ENCODE measurements at places on chromosomes 7 and 10.

GRCh38 chr7:70542750-70543376 lies 589.1 kb upstream of the GALNT17 start:
- DNase-seq: no peak

DNA sequence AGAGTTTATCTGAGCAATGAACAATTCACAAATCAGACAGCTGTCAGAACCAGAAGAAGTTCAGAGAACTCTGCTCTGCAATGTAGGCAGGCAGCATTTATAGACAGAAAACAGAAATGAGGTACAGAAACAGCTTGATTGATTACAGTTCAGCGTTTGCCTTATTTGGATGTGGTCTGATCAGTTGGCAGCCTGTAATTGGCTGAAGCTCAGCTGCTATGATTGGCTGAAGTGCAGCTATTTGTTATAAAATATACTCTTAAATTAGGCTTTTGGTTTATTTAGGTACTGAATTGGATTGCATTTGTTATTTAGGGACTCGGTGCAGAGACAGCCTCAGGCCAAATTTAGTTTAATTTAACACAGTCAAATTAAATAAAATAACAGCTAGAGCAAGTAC lies 85.8 kb upstream of the JAZF1 start:
- no peak for DNase-seq

- no peak for DNase-seq
These were observed 254.1 kb downstream of the ARL4A start for GRCh38 chr7:12941512-12941911.

DNA sequence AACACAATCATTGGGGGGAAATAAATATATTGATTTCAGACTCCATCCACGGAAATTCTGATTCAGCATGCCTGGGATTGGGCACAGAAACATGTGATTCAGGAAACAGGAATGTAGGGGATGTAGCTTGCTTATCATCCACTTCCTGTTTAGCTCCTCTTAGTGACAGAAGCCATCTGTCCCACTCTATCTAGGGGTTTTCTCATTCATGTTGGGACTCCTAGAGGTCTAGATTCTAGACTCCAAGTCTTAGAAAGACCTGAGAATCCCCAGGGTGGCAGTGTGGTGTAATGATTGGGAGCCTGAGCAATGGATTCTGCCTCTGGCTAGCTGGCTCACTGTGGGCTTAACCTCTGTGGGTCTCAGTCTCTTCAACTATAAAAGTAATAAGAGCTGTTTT lies 67.9 kb downstream of the CDK1 start:
- no peak for DNase-seq

DNA sequence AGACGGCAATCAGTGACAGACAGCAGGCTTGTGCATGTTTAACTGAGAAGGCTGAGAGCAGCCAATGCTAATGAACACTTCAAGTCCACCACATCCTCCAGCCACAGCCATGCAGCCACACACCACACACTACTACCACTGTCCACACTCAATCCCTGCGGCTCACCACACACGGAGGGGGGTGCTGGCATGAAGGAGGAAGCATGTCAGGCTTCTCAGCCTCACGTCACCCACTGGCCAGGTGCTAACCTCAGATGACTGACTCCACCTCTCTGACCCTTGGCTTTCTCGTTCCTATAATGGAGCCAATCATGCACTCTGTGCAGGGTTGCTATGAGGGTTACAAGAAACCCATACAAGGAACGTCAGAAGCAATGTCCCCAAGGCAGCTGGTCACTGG lies 165.4 kb upstream of the RNF32 start:
- no peak for DNase-seq

DNA sequence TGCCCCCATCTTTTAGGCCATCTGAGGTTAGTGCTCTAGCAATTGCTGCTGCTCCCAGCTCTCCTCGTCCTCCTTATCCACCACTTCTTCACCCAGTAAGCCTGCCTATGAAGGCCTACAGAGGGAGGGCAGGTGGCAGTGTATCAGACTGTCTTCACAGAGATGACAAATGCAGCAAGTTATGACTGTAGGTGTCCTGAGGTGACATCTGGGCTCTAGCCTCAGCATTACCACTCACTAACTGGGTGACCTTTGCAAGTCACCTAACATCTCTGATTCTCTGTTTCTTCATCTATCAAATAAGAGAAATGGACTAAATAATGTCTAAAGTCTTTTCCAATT lies 151.6 kb downstream of the NOC3L start:
- no peak for DNase-seq

- DNase-seq: no peak
These were observed 31.0 kb downstream of the TNKS2 start for GRCh38 chr10:91829268-91829667.

DNA sequence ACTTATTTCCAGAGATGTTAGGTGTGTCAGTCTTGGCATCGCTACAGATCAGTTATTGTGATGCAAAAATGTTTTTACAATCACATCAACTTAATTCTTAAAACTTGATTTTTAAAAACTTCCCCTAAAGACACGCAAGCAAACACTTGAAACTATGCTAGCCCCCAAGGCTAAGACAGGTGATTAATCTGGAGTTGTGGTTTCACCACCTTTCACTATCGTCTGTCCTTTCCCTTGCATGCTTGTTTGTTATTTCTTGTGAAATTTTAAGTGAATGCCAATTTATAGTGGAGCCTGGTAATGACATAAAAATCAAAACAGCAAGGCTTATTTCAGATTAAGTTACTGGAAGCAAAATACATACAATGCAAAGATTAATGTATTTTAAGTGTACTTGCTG lies 70.4 kb downstream of the SLC35B4 start:
- DNase-seq: no peak

- DNase-seq: no peak
These were observed 19.3 kb upstream of the OPTN start for GRCh38 chr10:13080643-13081042.

GRCh38 chr10:130236711-130237110 lies 100.5 kb downstream of the GLRX3 start:
- no peak for DNase-seq
